Endothelial cell of umbilical vein (primary cell): ENCODE measurements at places on chromosomes 1 and 21.
A peak's percentile ranks its signal among the peaks of the same experiment; 100 is the strongest.

DNA sequence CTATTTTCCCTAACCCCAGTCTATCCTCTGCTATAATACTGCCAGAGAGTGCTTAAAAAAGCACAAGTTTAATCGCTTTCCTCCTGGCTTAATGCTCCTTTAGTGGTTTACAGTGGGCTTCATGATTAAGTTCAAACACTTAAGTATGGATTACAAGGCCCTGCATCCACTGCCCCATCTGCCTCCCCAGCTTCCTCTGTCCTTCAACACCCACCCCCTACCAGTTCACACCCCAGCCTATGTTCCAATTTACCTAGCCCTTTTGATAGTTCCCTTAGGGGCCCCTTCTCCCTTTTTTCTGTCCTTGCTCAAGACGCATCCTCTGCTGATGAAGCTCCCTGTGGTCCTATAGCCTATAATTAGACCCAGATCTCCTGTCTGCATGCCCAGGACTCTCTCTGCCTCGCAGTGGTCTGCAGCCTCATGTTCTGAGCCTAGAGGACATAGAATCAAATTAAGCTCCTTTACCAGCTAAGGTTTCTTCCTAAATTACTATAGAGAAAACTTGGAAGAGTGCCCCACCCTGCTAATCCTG lies 212.5 kb downstream of the FGGY start:
- DNase-seq: no peak

GRCh38 chr1:183227422-183228346 lies 41.6 kb downstream of the LAMC2 start:
- peak; percentile 54 for DNase-seq

GRCh38 chr1:7225711-7226505 lies 440.7 kb downstream of the CAMTA1 start:
- no peak for DNase-seq

- no peak for DNase-seq
Observed at GRCh38 chr1:70790232-70790923, 257.2 kb downstream of the PTGER3 start.

- DNase-seq: no peak
Observed at GRCh38 chr21:40339050-40339449, 471.8 kb downstream of the PCP4 start.

DNA sequence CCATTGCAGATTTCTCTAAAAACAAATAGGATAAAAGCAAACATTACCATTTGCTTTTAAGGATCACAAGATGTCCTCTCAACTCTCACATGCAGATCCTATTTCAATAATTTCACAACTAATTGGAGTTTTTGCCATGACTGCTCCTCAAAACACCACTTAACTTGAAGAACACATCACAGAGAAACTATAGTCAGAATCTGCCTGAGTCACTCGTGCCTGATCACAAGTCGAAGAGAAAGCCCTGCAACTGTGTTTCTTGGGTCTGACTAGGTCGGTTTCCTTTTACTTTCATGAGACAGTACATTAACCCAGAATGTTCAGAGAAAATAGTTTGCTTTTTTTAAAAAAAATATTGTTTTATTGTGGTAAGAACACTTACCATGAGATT lies 46.3 kb upstream of the SMYD2 start:
- no peak for DNase-seq

DNA sequence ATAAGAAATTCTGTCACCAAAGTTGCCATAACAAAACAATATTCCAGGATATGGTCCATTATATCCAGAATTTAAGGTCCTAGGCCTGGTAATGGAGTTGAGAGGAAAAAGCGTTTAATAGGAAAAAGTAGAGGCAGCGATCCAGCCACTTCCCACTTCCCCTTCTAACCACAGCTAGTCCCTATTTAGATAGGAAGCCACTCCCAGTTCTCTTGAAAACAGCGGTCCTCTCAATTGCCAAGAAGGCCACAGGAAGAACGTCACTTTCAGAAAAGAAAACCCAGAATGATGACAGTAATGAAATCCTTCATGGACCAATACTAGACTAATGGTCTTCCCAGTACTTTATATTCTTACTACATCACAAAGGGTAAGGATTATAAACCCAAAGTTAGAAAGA lies 38.6 kb downstream of the ABL2 start:
- DNase-seq: peak; percentile 67

- DNase-seq: no peak
Observed at GRCh38 chr1:95196017-95196416, 38.0 kb upstream of the RWDD3 start.

GRCh38 chr1:101323535-101323934 lies 86.7 kb downstream of the S1PR1 start:
- DNase-seq: no peak

DNA sequence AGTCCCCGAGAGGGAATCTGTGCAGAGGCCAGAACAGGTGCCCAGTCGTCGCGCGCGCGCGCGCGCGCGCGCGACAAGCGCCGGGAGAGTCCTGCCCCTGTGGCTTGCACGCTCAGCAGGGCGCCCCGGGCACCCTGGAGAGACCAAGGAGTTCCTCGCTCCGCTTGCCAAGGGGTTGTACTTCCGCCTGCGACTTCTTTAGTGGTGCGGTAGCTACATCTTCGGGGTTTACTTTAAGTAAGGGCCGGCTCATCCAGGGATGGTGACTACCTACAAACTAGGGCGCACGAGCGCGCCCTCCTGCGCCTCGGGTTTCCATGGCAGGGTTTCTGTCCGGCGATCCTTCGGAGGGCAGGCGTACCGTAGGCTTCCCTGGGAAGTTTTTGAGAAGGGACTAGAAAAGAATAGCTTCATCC lies 1.4 kb downstream of the LHX4 start:
- peak; percentile 29 for DNase-seq

- DNase-seq: no peak
Observed at GRCh38 chr1:150749720-150750311, 15.8 kb downstream of the CTSS start.

GRCh38 chr1:92851729-92852128 lies 19.9 kb downstream of the RPL5 start:
- DNase-seq: no peak
